Glutamatergic neuron (in vitro differentiated cells): ENCODE measurements at places on chromosomes 6 and 20. TPM values are rescaled to one million over a fixed set of nuclear protein-coding genes. Genes with fewer than 3 reads are reported as not detected.

DNA sequence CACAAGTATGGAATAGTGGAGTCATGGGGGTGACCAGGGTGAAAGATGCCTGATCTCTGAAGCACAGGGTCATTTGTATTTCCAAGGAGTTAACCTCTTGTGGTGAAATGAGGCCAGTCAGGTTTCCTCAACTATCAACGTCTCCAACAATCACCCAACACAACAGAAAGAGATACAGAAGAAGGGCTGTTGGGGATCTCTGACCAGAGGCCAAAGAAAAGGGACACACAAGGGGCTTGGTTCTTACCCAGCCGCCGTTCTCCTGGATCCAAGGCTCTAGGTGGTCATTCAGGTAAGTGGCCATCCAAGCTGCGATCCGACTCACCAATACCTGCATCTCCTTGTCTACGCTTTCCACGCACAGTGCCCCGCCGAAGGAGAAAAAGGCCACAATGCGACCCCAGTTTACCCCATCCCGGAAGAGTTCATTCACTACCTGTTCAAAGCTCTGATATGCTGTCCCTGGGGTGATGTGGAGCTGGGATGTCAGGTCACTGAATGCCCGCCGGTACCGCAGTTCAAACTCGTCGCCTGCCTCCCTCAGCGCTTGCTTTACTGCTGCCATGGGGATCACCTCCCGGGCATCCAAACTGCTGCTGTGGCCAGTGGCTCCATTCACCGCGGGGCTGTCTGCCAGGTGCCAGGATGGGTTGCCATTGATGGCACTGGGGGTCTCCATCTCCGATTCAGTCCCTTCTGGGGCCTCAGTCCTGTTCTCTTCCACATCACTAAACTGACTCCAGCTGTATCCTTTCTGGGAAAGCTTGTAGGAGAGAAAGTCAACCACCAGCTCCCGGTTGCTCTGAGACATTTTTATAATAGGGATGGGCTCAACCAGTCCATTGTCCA lies 1.0 kb downstream of the BCL2L1 start:
- peaks cover 4% of the 10 kb centered on the region for H3K36me3 ChIP-seq
- peak; percentile 58 for DNase-seq
- peak overlapping the region; percentile 90 for H3K4me3 ChIP-seq
- peaks cover 51% of the 10 kb centered on the region for H3K4me1 ChIP-seq

Gene TMEM244
- total RNA-seq, result not detected

- H3K27me3 ChIP-seq, result peaks cover 4% of the 10 kb centered on the region
- H3K27ac ChIP-seq, result no peak overlapping the region
- H3K36me3 ChIP-seq, result no peaks in the 10 kb centered on the region
- DNase-seq, result peak; percentile 83
- H3K4me1 ChIP-seq, result peaks cover 11% of the 10 kb centered on the region
- H3K4me3 ChIP-seq, result no peak overlapping the region
These were observed 90.5 kb downstream of the SYNJ2 start for GRCh38 chr6:158072083-158072721.

GRCh38 chr6:139679516-139680179 lies 305.2 kb upstream of the CITED2 start:
- no peak overlapping the region for H3K4me3 ChIP-seq
- DNase-seq, result no peak
- peaks cover 8% of the 10 kb centered on the region for H3K4me1 ChIP-seq
- H3K27me3 ChIP-seq, result peaks cover 3% of the 10 kb centered on the region
- H3K36me3 ChIP-seq, result no peaks in the 10 kb centered on the region
- H3K27ac ChIP-seq, result no peak overlapping the region

- no peaks in the 10 kb centered on the region for H3K27me3 ChIP-seq
- no peak overlapping the region for H3K27ac ChIP-seq
- peaks cover 8% of the 10 kb centered on the region for H3K4me1 ChIP-seq
- DNase-seq, result no peak
These were observed 99.5 kb downstream of the POPDC3 start for GRCh38 chr6:105080279-105080678.

DNA sequence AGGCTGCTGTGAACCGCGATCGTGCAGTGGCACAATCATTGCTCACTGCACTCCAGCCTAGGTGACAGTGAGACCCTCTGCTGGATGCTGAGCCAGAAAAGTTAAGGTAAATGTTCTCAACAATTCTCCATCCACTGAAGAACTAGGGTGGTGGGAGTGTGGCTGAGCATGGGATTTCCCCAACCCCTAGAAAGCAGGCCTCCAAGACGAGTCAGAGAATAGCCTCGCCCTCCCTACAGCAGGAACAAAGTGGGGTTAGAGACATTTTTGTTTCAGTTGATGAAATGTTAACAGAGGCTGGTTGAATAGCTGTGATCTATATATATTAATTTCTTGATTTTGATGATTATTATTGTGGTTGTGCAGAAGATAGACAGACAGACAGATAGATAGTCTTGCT lies 6.1 kb upstream of the ALDH8A1 start:
- no peak for DNase-seq
- H3K4me3 ChIP-seq, result no peak overlapping the region
- no peak overlapping the region for H3K27ac ChIP-seq
- no peaks in the 10 kb centered on the region for H3K4me1 ChIP-seq

Gene RBM24
- total RNA-seq, result 4.9 TPM

Gene KCNK16
- total RNA-seq, result not detected

Gene MAP1LC3A
- 143 TPM for total RNA-seq

GRCh38 chr6:165910184-165910966 lies 247.3 kb upstream of the PDE10A start:
- H3K4me1 ChIP-seq, result no peaks in the 10 kb centered on the region
- H3K27me3 ChIP-seq, result peaks cover 4% of the 10 kb centered on the region
- H3K36me3 ChIP-seq, result peaks cover 5% of the 10 kb centered on the region

DNA sequence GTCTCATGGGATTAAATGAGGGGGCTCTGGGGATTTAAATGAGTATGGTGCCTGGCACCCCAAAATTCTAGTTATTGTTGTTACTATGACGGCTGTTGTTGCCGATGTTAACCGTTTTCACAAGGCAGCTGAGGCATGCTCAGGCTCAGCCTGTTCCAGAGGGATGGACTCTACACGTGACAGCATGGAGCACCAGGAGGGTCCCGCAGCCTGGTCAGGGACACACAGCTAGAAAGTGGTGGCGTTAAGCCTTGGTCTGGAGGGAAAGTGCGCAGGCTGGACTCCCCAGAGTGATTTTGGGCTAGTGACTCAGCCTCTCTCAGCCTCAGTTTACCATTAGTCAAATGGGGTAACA lies 7.0 kb downstream of the FAM110A start:
- H3K36me3 ChIP-seq, result peaks cover 6% of the 10 kb centered on the region
- H3K27me3 ChIP-seq, result peaks cover 7% of the 10 kb centered on the region
- H3K27ac ChIP-seq, result peak overlapping the region; percentile 43
- DNase-seq, result no peak
- H3K4me1 ChIP-seq, result peaks cover 30% of the 10 kb centered on the region

Gene EYA4
- total RNA-seq, result not detected

Gene SFT2D1
- total RNA-seq, result 23.5 TPM

GRCh38 chr6:33656844-33657243 lies 35.7 kb downstream of the ITPR3 start:
- no peaks in the 10 kb centered on the region for H3K36me3 ChIP-seq
- no peak overlapping the region for H3K27ac ChIP-seq
- DNase-seq, result no peak

GRCh38 chr6:21359926-21360325 lies 233.6 kb upstream of the SOX4 start:
- H3K27ac ChIP-seq, result no peak overlapping the region
- peaks cover 7% of the 10 kb centered on the region for H3K36me3 ChIP-seq
- H3K4me3 ChIP-seq, result no peak overlapping the region
- DNase-seq, result no peak

DNA sequence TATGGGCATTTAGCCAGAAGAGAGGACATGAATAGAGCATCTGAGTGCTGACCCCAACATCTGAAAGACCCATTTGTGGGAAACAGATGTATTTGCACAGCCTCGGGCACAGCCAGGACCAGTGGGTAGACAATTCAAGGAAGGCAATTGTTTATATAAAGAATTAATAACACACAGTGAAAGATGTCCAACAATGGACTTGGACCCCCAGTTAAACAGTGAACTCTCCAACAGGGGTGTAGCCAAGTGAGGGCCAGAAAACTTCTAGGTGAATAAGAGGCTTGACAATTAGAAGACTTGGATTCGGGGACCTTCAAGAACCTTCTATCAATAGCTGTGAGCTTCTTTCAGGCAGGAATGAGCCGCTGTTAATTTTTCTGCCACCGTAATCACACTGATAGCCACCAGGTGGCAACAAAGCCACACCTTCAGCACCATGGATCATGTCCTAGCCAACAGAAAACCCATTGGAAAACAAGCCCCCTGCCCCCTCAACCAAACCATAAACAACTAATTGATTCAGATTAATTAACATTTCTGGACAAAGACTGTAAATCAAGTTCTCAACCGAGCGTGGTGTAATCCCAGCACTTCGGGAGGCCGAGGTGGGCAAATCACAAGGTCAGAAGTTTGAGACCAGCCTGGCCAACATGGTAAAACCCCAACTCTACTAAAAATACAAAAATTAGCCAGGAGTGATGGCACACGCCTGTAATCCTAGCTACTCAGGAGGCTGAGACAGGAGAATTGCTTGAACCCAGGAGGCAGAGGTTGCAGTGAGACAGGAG lies 8.8 kb upstream of the SRSF6 start:
- no peaks in the 10 kb centered on the region for H3K36me3 ChIP-seq
- H3K27me3 ChIP-seq, result peaks cover under 1% of the 10 kb centered on the region
- no peak overlapping the region for H3K4me3 ChIP-seq
- peak; percentile 46 for DNase-seq
- no peak overlapping the region for H3K27ac ChIP-seq

Gene MEI4
- total RNA-seq, result 0.86 TPM

Gene BMP6
- 0.25 TPM for total RNA-seq

Gene RIMS1
- 12.3 TPM for total RNA-seq

Gene ANKRD6
- 31.9 TPM for total RNA-seq

Gene GJA1
- total RNA-seq, result 19.4 TPM

Gene FILIP1
- 0.69 TPM for total RNA-seq

DNA sequence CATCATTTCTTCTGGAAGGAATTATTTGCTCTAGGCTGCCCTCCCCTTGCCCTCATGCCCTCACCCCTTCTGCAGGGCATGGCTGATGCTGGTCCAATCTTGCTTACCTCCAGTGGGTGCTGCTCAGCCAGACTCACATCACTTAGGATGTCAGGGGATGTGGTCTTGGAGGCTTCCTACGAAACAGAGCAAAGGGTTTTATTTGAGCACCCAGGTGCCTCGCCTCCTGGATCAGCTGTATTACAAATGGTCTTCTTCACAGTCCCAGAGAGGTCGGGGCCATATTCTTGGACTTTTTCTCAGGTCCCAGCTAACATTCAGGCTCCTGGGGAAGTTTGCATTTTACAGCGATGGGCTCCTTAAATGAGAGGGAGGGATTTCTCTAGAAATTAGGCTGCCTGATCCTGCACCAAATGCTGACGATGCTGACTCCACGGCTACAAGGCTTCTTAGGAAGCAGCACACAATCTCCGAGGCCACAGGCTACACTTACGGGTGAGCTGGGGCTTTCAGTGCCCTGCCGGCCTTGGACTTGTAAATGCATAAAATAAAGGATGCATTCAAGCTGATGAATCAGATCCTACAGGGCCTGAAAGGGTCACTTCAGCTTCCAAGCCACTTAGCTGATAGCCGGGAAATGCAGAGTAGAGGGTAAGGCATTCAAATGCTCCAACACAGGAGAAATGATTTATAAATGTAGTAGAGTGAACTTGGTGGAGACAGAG lies 159.8 kb upstream of the ECI2 start:
- H3K27me3 ChIP-seq, result peaks cover 2% of the 10 kb centered on the region
- no peak overlapping the region for H3K4me3 ChIP-seq
- H3K27ac ChIP-seq, result no peak overlapping the region
- no peak for DNase-seq

DNA sequence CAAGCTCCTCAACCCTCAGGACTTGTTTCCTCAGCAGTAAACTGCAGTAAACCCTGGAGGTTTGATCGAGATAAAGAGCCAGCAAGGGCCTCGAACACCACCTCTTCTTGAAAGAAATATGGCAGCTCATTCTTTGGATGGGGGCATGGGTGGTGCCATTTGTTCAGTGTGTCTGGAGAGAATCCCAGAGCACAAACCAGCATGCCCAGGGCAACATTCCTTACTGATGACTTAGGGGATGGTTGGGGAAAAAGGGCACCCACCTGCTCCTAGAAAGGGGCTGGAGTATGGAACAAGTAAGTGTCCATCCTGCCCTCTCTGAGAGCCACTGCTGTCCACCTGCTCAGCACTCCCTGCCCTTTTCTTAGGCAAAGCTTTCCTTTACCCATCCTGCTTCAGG lies 31.3 kb upstream of the ZFAND3 start:
- H3K4me1 ChIP-seq, result peaks cover 41% of the 10 kb centered on the region
- peaks cover 12% of the 10 kb centered on the region for H3K27me3 ChIP-seq
- H3K4me3 ChIP-seq, result no peak overlapping the region
- H3K27ac ChIP-seq, result no peak overlapping the region
- H3K36me3 ChIP-seq, result no peaks in the 10 kb centered on the region
- no peak for DNase-seq

DNA sequence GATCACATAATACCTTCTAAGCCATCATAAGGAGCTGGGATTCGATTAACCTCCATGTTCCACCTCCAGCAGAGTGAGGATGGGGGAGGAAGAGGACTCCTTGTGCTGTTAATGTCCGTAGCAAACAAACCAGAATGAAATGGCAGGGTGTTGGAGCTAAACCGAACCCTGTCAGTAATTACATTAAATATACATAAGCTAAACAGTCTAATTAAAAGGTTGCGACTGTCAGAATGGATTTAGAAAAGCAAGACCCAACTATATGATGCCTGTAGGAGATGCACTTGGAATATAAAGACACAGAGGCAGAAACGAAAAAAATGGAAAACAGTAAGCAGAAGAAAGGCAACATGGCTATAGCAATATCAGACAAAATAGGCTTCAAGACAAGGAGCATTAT lies 13.2 kb downstream of the PREX1 start:
- peaks cover 24% of the 10 kb centered on the region for H3K4me1 ChIP-seq
- H3K36me3 ChIP-seq, result no peaks in the 10 kb centered on the region
- no peaks in the 10 kb centered on the region for H3K27me3 ChIP-seq
- no peak for DNase-seq
- H3K27ac ChIP-seq, result peak overlapping the region; percentile 9

Gene CARMIL1
- total RNA-seq, result 4.8 TPM

GRCh38 chr6:67883500-67884366 lies 751.3 kb upstream of the ADGRB3 start:
- no peaks in the 10 kb centered on the region for H3K4me1 ChIP-seq
- H3K27ac ChIP-seq, result no peak overlapping the region
- H3K4me3 ChIP-seq, result no peak overlapping the region
- no peak for DNase-seq
- H3K27me3 ChIP-seq, result no peaks in the 10 kb centered on the region

DNA sequence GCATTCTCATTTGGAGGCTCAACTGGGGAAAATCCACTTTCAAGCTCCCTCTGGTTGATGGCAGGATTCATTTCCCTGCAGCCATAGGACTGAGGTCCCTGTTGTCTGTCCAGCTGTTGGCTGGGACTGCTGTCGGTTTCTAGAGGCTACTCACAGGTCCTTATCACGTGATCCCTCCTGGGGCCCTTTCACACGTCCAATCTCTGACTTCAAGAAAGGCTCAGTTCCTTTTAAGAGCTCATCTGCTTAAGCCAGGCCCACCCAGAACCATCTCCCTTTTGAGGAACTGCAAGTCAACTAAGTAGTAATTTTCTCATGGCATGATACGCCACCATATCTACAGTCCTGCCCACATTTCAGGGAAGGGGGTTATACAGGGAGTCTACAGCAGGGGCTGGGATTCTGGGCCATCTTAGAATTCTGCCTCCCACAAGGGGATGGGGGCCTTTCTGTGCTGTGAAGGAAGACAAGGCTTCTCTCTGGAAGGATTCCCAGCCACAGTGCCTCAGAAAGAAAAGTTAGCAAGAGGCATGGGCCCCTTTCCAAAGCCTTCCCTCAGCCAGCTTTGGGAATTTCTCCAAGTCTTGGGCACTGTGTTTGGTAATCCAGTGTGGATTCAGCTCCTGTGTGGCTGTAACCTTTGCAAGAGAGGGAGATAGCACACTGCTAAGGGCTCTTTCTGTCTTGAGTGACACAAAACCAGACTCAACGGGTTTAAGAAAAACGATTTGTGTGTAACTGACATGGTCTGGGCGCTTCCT lies 66.4 kb downstream of the CTCFL start:
- DNase-seq, result no peak
- no peak overlapping the region for H3K4me3 ChIP-seq
- H3K4me1 ChIP-seq, result no peaks in the 10 kb centered on the region
